Left cardiac atrium (tissue), 4 donors: ENCODE measurements at places on chromosomes 3 and 15. TPM values are rescaled to one million over a fixed set of nuclear protein-coding genes. Genes with fewer than 3 reads are reported as not detected.

- no peak for DNase-seq
Measured at GRCh38 chr3:42746455-42747450, 26.3 kb downstream of the CCDC13 start.

The GOLGA8J gene
- total RNA-seq = 0.15 TPM

DNA sequence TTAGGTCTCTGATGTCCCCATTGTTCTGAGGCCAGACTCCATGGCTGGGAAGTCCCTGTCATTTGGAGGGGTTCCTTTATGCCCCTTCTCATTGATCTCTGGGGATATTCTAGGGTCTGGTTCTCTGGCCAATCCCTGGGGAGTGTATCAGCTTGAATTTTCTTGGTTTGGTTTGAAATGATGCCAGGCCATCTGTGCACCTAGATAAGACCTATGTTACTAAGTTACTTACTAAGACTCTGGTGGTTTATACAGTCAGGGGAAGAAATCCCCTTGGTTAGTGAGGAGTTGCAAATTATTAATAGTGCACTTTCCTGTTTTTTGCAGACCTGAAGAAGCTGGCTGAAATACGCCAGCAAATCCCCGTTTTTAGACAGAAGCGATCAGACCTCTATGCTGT, 20.3 kb downstream of the NIT2 start:
- no peak for DNase-seq

The FBXO40 gene
- 146 TPM for total RNA-seq

- DNase-seq = no peak
Measured at GRCh38 chr3:188037195-188037718, 116.7 kb upstream of the LPP start.

The CD86 gene
- total RNA-seq = 3.1 TPM

DNA sequence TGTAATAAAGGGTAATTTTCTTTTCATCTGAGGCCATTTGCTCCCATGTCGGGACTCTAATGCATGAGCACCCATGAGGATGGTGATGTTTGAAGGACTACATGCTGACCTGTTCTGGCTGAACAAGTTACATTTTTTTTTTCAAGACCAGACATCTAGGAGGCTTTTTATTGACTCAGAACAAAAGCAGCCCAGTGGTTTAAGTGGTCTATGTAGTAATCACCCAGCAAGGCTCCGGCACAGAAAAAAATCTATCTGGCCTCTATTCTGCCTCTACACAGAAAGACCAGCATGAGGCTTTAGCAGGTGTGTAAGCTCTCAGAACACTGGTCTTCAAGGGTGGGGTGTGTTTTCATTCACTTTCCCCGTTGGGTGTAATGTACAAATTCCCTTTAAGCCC, 95.1 kb upstream of the ZBED2 start:
- no peak for DNase-seq

- no peak for DNase-seq
Measured at GRCh38 chr3:183099838-183100204, 525 bp upstream of the MCCC1 start.

The GABRA5 gene
- total RNA-seq = 0.68 TPM

The WDR72 gene
- 0.03 TPM for total RNA-seq

- no peak for DNase-seq
Measured at GRCh38 chr3:70261283-70261682, 51.2 kb downstream of the MDFIC2 start.

DNA sequence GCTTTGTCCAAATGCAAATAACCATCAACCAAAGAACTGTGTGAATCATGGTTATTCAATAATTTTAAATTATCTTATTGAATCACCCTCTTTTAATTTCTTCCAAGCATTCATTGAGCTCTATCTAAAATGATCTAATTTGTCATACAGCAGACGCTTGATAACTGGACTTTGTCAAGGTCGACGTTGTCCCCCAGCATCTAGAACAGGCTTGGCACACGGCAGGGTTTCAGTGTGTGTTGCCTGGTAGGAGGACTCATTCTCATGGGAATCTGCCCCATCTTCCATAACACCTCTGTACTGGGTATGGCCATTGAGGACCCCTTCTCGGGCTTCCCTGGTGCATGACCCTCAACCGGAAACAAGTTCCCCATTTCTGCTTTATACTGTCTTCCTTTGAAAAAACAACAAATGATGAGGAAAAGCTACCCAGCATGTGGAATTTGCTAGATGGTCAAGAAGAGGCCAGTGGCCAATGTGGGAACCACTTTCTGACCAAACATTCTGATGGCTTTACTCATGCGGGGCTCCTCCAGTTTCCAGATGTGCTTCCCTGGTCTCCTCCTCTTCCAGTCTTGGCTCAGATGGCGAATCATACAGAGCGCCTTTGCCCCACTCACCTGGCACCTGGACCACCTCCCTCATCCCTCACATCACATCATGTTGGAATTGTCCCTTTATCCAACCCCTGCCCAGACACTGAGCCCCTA, 41.7 kb upstream of the SEC22A start:
- DNase-seq = no peak

DNA sequence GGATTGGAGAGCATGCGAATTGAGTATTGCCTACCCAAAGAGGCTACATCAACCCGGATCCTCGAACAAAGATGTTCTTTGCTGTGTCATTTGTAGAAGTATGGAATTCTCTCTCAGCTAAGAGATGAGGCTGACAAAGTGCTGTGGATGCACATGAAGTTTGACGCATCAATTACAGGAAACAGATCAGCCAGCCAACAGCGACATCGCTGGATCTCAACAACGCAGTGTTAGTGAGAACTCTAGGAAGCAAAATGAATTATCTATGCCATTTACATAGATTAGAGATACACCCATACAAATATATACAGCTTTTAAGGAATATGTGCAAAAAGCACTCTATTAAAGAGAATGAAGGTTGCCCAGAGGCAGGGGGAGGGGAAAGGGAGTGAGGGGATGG, 160.6 kb upstream of the RGMA start:
- no peak for DNase-seq

The CNTN3 gene
- total RNA-seq = 3.0 TPM

DNA sequence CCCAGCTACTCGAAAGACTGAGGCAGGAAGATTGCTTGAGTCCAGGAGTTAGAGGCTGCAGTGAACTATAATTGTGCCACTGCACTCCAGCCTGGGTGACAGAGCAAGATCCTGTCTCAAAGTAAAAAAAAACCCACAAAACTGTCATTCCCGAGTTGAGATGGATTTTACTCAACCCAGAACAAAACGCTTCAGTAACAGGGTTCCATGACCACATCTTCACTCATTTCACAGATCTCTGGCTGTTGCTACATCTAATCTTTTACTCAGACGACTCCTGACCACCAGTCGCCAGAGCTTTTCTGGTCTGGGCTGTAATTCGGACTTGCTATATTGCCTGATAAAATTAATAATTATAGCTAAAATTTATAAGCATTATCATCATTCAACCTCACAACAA, 2.4 kb downstream of the DRD3 start:
- DNase-seq = no peak

DNA sequence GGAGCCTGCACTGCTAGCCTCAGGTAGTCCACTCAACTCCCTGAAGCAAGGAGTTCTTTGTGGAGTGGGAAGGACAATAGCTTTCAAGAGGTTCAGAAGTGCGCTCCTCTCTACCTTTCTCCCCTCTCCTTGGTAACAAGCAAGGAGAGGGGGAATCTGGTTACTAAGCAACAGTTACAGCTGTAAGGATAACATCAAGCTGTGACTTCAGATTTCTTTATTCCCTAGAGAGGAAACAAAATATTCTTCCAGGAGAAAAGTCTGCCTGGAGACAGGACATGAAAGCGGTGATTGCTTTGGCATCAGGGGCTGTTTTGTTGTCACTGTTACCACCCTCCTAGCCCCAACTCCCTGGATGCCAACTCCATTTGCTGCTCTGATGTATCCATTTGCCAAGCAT, 70.4 kb downstream of the TRANK1 start:
- DNase-seq = no peak

- no peak for DNase-seq
Measured at GRCh38 chr3:135078283-135078682, 283.2 kb downstream of the EPHB1 start.

DNA sequence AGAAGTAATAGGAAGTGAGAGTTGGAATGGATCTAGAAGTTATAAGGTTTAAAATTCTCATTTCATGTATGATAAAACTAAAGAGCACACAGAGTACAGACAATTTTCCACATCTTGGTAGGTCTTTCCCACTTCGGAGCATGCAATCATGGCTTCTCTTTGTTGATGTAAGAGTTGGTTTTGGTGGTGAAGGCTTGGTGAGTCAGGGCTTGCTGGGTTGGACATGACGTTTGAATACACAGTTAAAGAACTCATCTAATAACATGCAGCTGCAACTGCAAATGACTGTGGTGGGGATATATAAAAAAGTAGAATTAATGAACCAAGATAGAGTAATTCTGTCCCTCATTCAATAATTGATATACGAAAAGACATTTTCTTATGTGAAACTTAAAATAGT, 39.5 kb upstream of the GRM7 start:
- DNase-seq = no peak

GRCh38 chr3:139519998-139520737, 19.4 kb downstream of the RBP1 start:
- no peak for DNase-seq

DNA sequence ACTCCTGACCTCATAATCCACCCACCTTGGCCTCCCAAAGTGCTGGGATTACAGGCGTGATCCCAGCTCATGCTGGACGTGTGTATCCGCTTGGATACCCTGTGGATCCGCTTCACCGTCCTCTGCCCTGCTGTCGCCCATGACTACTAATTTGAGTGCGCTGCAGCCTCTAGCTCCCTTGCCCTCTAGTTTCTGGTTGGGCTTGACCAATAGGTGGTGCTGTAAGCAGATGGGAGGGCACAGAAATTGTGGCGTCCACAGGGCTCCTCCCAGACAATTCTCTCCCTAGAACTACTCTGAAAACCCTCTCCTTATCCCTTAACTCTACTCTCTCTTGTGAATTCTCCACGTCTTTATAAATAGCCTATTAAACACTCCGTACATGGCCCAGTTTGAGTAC, 36.2 kb downstream of the ZPLD1 start:
- no peak for DNase-seq

DNA sequence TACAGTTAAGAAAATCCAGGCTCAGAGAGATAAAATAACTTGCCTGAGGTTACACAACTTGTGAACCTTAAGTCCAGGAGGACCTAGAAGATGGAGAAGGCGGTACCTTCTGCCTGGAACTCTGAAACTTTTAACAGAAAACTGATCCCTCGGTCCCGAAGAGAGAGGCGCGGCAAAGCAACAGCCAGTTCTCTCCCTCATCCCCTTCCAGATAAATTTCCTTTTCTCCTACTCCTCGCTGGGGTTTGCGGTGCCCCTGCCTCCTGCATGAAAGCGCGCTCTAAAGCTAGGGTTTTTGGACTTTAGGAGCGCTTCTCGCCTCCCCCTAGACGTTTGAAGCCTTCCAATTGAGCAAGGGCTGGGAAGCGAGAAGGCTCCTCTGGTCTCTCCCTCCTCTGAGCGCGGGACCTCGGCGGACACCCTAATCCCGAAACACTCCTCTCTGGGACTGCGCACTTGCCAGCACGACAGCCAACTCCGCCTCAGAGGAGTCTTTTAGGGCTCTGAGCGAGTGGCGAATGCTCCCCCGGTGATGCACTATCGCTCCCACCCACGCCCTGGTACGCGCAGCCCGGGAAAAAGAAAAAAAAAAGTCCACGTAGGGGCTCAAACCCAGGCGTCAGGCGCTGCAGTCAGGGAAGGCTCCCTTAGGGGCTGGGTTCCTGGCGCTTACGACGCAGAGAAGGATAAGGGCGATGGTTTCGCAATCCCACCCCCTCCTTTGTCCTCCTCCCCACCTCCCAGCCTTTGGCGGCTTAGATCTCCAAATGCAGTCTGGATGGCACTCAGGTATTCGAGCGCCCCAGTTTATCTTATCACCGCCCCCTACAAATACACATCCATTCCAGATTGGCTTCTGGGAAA, 7.9 kb upstream of the EOMES start:
- DNase-seq = no peak

DNA sequence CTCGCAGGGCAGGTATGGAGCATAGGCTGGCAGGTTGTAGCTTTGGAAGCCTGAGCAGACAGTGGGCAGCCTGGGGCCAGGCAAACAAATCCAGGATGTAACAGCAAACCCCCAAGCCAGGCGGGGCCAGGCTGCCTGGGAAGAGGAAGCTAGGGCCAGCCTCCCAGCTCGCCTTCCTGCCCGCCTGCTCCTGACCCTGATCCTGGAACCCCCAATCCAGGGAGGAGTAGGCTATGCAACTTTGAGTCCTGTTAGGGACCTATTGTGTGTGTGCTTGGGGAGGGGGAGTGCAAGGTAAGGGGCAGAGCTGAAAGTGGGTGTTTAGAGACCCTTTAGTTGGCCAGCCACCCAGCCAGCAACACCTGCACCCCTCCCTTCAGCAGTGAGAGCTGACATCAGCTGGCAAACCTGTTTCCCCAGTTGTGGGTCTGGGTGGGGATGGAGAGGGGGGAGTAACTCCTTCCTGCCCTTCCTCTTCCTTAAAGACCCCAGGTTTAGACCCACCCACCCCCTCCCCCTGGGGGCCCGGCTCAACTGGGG, 2.5 kb downstream of the NBEAL2 start:
- peak; percentile 57 for DNase-seq

DNA sequence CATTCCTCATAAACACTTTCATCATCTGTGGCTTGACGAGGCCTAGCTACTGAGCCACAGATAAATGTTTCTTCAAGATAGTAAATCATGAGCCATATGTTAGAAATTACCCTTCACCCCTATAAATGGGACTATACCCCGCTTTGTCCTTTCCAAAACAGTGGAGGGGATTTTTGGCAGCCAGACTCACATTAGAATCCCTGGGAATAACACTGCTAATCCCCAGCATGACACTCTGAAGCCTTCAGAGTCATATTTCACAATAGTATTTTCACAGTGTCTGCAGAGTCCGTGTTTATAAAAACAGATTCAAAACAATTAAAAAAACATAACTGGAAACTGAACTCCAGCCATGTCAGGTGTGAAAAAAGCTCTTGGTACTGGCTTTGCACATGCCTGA, 271.6 kb downstream of the ERC2 start:
- DNase-seq = no peak

DNA sequence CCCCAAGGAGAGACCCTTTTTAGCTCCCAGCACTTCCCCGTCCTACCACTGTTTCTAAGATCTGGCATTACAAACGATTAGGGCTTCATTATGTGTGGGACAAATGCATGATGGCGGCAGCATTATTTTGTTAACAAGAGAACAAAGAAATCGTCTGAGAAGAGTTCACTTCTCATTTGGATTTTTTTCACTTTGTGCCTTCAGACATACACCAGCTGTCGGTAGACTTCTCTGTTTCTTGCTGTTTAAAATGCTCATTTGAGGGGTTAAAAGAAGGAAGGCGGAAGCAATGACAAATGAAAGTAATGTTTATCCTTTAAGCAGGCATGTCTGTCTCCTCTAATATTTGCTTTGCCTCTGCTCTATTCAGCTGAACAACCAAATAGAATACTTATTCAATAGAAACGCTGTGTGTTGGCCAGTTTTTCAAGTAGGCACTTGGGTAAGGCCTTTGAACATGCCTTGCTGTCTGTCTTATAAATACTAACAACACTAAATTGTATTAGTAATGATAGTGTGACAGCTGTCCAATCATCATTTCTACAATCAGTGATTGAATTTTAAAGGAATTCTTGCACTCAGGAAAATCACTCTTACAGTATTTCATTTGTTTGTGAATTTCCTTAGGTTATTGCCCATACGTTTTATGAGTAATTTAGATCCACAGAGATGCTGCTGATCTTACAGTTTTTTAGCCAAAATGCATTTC, 382.4 kb downstream of the IL5RA start:
- no peak for DNase-seq
